ENCODE measurements at places on chromosomes 5 and 9.

- no peak for DNase-seq
Observed at GRCh38 chr5:65244031-65244430, 237.7 kb downstream of the ADAMTS6 start.

DNA sequence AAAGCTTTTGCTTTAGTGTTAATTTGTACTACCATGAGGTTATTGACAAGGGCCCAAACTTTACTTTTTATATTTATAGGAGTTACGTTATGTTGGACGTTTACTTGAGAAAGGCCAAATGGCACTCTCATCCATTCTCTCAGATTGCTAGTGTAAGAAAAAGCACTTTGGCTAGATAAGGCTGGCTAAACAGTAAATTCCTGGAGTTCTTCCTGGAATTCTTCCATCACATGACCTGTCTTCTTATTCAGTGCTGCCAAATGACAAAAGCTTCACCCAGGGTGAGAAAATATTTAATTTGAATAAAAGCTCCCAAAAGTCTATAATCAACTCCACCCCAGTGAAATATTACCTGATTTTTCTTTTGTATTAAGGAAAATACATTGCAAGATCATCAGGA is 1568.9 kb upstream of the ACO1 start:
- DNase-seq, result no peak

DNA sequence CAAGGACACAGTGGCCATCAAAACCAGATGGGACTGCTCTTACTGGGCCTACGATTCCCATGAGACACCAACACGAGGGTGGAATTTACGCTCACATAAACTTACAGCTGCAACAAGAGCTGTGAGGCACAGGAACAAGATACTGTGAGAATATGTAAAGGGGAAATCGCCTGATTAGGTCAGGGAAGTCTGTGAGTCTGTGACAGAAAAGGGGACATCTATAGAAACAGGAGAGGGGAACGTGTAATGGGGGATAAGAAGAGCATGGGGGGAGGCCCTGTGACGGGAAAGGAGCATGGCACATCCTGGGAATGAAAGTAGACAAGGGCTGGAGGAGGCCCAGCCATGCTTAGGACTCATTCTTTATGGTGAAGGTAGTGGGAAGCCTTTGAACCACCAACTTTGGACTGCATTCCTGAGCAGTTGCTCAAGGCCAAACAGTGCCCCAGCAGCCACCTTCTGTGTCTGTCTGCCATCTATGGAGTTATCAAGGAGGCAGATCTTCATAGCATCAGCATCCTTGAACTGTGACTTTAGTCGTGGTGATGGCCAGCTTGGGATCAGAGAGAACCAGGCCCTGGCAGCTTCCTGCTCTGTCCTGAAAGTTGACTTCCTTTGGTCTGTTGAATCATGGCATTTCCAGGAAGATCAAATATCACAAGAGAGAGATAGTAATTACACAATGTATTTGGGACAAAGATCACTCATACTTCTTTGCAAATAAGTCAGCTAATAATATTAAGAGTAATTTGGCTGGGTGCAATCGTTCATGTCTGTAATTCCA is 87.9 kb upstream of the FAM169A start:
- no peak for DNase-seq

- DNase-seq, result no peak
Observed at GRCh38 chr9:114291886-114292590, 30.9 kb upstream of the ORM1 start.

DNA sequence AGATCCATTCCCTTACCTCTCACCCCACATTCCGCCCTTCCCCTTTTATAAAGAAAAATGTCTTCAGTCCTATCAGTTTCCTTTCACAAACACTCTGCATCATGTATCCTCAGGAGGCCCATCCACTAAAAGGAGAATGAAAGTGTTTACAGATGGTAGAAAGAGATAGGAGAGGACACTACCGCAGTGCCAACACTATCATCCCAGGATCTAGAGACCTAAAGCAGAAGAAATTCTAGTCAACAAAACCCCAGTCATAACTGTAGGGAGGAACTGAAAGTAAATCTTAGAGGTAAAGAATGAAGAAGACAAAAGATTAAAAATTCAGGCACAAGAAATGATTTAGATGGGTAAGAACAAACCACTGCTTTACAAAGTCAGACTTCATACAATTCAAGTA is 114.1 kb downstream of the MLLT3 start:
- DNase-seq, result no peak

GRCh38 chr5:16921211-16921610 is 14.9 kb downstream of the MYO10 start:
- DNase-seq, result no peak

DNA sequence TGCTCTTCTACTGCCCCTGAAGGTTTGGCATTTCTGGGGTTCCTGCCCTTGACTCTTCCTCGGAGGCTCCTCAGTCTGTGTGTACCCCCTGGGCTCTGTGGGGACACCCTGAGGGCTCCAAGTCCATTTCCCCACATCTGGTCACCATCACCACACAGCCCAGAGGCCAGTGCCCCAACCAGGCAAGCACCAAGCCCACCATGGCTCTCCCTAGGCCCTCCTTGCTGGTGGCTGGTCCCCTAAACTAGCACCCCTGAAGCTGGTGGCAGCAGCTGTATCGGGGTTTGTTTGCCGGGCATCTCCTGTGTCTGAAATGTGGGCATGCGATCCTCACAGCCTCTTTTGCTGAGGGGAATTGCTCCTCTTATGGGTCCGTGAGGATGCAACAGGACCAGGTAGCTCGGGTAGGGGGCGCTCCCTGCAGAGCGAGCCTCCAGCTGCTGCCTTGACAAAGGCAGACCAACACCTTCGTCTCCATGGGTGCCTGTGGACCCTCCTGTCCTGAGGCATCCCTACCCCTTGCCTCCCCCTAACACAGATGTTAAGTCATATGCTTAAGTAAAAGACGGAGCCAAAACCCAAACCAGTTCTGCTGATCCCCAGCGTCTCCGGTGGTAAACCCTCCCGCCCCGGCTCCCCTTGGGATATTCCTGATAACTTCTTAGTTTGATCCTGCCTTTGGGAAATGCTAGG is 138.9 kb upstream of the IRX4 start:
- no peak for DNase-seq

DNA sequence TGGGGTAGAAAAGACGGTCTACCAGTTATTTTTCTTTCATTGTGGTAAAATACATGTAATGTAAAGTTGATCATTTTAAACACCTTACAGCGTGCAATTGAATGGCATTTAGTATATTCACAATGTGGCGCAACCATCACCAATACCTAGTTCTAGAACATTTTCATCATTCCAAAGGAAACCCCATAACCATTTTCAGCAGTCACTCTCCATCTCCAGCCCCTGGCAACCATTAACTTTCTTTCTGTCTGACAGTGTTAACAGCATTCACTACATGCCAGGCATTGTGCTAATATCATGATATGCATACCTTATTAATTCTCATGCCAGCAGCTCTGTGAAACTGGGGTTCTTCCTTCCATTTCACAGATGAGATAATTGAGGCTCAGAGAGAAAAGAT is 32.0 kb downstream of the PTGS1 start:
- no peak for DNase-seq

DNA sequence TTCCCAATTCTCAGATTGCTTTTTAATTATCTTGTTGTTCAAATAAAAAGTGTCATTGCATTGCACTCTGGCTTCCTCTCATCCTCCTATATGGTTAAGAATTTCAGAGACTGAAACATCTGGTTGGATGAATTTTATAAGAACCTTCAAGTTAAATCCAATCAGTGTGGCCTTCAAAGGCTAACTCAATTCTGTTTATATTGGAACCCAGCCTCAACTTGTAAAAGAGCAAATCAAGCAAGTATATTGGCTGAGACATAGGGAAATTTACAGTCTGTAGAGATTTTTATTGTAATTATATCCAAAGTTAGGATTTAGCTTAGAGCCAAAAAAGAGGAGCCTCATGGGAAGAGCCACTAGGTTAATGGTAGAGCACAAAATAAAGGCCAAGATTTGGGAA is 159.9 kb upstream of the FER start:
- DNase-seq, result no peak

DNA sequence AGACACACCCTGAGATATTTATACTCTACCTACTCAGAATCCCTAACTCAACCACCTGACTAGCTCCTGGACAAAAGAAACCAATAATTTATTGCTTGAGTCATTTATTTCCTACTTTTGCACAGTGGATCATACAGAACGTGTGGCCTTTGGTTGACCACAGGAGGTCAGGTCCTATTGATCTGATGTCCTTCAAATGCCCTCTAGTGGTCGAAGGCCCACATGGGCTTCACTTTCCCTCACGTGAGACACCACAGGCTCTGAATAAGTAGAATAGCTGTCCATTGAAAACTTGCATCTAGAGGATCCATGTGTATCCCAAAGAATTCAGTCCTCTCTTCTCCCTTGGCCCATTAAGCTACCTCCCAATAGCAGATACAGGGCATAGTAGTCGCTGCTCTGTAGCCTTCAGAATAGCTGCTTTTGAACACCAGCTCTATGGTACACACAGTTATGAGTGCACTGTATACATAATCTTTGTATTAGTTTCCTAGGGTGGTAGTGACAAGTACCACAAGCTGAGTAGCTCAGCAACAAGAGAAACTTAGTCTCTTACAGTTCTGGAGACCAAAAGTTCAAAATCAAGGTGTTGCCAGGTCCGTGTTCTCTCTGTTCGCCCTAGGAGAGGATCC is 177.6 kb upstream of the SMARCA2 start:
- no peak for DNase-seq

DNA sequence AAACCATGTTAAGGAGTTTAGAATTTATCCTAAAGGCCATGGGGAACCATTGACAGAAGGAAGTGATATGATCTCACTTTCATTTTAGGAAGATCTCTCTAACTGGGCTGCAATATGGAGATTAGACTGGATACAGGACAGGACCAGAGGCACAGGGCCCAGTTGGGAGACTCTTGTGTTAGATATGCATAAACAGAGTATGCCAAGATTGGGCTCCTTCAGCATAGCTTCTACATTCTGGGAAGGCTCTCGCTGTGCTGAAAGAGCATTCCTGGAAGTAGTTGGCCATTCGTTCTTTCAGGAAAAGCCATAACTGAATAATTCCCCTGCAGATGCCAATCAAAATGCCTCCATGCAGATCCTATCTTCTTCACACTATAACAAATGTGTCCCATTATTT is 204.5 kb downstream of the CWC27 start:
- DNase-seq, result no peak

- DNase-seq, result peak; percentile 61
Observed at GRCh38 chr5:102223542-102224477, 72.3 kb downstream of the SLCO4C1 start.

- DNase-seq, result no peak
Observed at GRCh38 chr5:17455942-17456341, 42.1 kb upstream of the TAF11L2 start.

- DNase-seq, result no peak
Observed at GRCh38 chr9:98230789-98231188, 24.7 kb downstream of the TBC1D2 start.

GRCh38 chr5:34503379-34504253 is 152.5 kb upstream of the RAI14 start:
- DNase-seq, result no peak

GRCh38 chr5:135112008-135112725 is 78.1 kb upstream of the PITX1 start:
- no peak for DNase-seq

- peak; percentile 39 for DNase-seq
Observed at GRCh38 chr9:83355024-83355444, 183.2 kb downstream of the FRMD3 start.

GRCh38 chr5:122182491-122182921 is 53.2 kb downstream of the ZNF474 start:
- DNase-seq, result no peak

GRCh38 chr5:139760066-139761056 is 35.2 kb upstream of the PSD2 start:
- DNase-seq, result no peak

DNA sequence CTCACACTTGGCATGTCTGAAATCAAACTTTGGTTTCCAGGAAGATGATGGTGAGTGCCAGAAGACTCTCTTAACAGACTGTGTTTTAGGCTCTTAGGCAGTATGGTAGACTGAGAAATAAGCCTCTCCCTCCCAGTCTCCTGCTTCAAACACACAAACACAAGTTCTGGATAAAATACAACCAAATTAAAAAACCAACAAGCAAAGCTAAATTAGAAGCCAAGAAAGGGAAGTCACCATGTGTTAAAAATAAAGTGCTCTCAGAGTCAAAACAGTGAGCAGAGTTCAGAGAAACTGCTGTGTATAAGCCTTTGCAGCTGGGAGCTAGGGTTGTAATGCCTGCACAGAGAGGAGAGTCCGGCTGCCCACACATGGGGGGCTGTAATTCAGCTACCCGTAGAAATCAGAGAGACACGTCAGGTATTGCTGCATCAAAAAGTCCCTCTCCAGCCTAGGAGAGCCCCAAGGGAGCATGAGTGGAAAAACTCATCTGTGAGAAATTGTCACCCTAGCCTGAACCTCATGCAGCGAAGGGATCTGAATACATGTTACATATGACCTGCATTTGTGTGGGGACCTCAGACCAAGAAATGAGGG is 62.6 kb downstream of the ANGPTL2 start:
- DNase-seq, result no peak

GRCh38 chr5:105460721-105461120 is 1898.1 kb upstream of the NUDT12 start:
- DNase-seq, result no peak

DNA sequence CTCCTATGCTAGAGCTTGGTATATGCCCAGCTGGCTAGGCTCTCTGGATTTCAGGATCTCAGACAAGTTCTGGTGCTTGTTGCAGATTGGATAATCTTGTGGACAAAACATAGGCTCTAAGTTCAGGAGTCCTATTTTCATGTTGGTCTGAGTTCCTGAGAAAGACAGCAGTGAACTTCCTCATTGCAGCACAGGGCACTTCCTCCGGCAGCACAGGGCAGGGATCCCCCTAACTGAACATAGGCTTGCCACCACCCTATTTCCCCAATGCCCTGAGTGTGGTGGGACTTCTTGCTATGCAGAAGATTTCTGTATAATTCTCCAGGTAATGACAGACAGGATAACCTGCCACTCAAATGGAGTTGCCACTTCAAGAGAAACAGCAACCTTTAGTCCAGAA is 220.1 kb downstream of the PIK3R1 start:
- peak; percentile 83 for DNase-seq

GRCh38 chr9:133105461-133105770 is 15.6 kb downstream of the RALGDS start:
- no peak for DNase-seq

GRCh38 chr5:97547999-97548738 is 365.1 kb upstream of the RIOK2 start:
- DNase-seq, result peak; percentile 59

DNA sequence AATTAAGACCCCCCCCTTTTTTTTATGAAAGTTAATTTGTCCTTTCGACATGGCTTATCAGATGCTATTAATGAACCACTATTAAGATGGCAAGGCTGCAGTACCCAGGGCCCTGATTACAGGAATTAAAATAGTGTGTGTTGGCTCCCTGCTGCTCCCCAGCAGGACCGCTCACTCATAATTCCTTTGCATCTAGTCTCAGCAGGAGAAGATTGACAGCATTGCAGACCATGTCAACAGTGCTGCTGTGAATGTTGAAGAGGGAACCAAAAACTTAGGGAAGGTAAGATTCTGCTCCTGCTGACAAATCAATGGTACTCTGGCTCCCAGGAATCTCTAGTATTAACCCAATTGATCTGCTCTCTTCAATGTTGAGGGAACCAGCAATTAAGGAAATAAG is 61.0 kb downstream of the STX17 start:
- DNase-seq, result no peak

GRCh38 chr5:93874491-93874890 is 133.1 kb upstream of the POU5F2 start:
- no peak for DNase-seq

Data from Kasumi-1 (cell line).